ENCODE measurements at places on chromosomes 5 and 9. TPM values are rescaled to one million over a fixed set of nuclear protein-coding genes. Genes with fewer than 3 reads are reported as not detected.

GRCh38 chr9:129458155-129458661 lies 162.7 kb downstream of the C9orf50 start:
- DNase-seq, result no peak

GRCh38 chr5:117454716-117455212 lies 880.1 kb upstream of the SEMA6A start:
- DNase-seq, result peak; percentile 6

- no peak for DNase-seq
These were observed 5.3 kb downstream of the FGF18 start for GRCh38 chr5:171424726-171425125.

DNA sequence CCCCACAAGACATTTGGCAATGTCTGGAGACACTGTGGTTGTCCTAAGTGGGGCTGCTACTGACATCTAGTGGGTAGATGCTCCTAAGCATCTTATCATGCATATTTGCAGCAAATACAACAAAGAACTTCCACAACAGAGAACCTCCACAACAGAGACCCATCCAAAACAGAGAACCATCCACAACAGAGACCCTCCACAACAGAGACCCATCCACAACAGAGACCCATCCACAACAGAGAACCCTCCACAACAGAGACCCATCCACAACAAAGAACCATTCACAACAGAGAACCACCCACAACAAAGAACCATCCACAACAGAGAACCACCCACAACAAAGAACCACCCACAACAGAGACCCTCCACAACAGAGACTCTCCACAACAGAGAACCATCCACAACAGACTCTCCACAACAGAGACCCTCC lies 32.8 kb downstream of the ARPC5L start:
- DNase-seq, result peak; percentile 55

The FOXD4 gene
- total RNA-seq, result not detected
